IPS DF 6.9 (cell line): ENCODE measurements at places on chromosomes 5 and 9.

- H3K4me3 ChIP-seq = no peak overlapping the region
- H3K27me3 ChIP-seq = no peaks in the 10 kb centered on the region
- DNase-seq = peak; percentile 48
- no peaks in the 10 kb centered on the region for H3K36me3 ChIP-seq
- H3K4me1 ChIP-seq = peaks cover 2% of the 10 kb centered on the region; the same call in 1 of the 2 replicates
Observed at GRCh38 chr5:76256116-76256889, 146.8 kb upstream of the IQGAP2 start.

GRCh38 chr9:72292256-72292682, 72.7 kb downstream of the ZFAND5 start:
- no peak for DNase-seq
- H3K27me3 ChIP-seq = no peaks in the 10 kb centered on the region
- H3K27ac ChIP-seq = no peak overlapping the region
- H3K4me3 ChIP-seq = no peak overlapping the region
- no peaks in the 10 kb centered on the region for H3K36me3 ChIP-seq

DNA sequence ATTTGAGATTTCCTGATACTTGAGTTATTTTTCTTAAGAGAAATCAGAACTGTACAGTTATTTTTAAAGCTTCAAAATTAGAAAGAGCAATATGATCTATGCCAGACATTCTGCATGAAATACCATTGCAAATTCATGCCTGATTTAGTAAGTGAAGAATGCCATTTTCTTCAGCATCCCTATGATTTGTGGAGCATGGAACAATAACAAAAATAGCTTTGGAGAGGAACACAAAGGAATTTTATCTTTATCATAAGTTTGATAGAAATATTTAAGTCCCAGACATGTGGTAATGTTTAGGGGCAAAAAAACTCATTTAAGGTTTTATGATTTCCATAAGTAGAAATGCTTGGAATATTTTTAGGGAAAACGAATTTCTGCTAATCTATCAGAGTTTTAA, 1863.4 kb downstream of the EFNA5 start:
- no peak overlapping the region for H3K4me3 ChIP-seq
- DNase-seq = no peak
- H3K27ac ChIP-seq = no peak overlapping the region
- no peaks in the 10 kb centered on the region for H3K27me3 ChIP-seq
- no peaks in the 10 kb centered on the region for H3K4me1 ChIP-seq

GRCh38 chr5:142235870-142236672, 88.8 kb downstream of the SPRY4 start:
- no peaks in the 10 kb centered on the region; the same call in 1 of the 2 replicates for H3K27me3 ChIP-seq
- H3K4me1 ChIP-seq = peaks cover 6% of the 10 kb centered on the region

DNA sequence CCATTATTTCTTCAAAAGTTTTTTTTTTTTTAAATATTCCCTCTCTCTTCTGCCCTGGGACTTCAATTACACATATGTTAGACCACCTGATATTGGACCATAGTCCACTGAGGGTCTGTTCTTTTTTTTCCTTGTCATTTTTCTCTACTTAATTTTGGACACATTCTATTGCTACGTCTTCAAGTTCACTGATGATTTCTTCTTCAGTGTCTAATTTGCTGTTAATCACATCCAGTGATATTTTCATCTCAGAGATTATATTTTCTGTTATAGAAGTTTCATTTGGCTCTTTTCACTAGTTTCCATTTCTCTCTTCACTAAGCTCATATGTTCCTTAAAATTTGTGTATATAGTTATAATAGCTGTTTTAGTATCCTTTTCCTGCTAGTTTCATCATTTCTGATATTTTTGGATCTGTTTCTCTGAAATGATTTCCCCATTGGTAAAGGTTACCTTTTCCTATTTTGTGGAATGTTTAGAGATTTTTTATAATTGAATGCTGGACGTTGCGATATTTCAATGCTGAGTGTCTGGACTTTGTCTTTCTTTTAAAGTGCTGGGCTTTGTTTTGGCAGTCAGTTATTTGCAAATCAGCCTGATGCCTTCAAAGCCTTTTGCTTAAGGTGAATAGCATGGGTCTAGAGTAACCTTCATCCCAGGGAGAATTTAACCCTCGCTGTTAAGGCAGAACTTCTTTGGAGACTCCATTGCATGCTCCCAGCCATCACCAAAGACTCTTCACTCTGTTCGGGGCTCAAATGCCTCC, 111.8 kb downstream of the TTLL11 start:
- H3K27me3 ChIP-seq = no peaks in the 10 kb centered on the region
- no peak overlapping the region for H3K27ac ChIP-seq
- no peak for DNase-seq
- no peaks in the 10 kb centered on the region for H3K36me3 ChIP-seq
- no peak overlapping the region for H3K4me3 ChIP-seq
- no peaks in the 10 kb centered on the region for H3K4me1 ChIP-seq

DNA sequence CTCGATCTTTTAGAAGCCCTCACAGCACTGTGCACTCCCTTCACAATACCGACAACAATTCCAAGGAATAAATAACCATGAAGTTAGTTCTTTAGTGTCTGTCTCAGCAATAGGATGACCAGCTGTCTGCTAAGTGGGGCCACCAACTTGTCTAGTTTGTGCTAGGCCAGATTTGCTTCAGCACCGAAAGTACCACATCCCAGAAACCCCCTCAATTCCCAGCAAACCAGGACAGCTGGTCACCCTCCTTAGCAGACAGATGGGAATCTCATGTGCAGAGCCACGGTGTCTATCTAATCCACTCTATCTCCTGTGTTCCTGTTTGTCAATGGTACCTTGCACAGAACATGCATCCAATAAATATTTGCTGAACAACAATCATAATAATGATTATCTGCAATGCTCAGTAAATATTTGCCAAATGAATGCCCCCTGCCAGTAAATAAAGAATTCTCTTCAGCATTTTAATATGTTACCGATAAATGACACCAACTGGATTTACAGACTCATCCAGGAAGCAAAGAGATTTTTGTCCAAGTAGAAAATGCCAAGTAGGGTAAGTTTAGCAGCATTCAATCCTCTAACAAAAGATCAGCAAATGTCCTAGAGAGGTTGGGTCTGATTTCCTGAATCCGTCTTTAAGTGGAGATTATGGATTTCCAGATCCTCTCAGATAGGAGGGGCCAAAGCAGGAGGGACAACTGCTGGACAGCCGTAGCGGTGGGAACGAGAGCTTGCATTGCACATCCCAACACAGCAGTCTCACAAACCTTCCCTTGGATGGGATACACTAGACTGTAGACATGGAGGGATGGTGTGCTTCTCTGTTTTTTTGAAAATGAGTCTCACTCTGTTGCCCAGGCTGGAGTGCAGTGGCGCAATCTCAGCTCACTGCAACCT, 51.9 kb upstream of the ANKRD33B start:
- no peak overlapping the region for H3K27ac ChIP-seq
- no peaks in the 10 kb centered on the region for H3K36me3 ChIP-seq
- H3K4me1 ChIP-seq = peaks cover 5% of the 10 kb centered on the region; the same call in 1 of the 2 replicates
- no peaks in the 10 kb centered on the region for H3K27me3 ChIP-seq
- DNase-seq = no peak

DNA sequence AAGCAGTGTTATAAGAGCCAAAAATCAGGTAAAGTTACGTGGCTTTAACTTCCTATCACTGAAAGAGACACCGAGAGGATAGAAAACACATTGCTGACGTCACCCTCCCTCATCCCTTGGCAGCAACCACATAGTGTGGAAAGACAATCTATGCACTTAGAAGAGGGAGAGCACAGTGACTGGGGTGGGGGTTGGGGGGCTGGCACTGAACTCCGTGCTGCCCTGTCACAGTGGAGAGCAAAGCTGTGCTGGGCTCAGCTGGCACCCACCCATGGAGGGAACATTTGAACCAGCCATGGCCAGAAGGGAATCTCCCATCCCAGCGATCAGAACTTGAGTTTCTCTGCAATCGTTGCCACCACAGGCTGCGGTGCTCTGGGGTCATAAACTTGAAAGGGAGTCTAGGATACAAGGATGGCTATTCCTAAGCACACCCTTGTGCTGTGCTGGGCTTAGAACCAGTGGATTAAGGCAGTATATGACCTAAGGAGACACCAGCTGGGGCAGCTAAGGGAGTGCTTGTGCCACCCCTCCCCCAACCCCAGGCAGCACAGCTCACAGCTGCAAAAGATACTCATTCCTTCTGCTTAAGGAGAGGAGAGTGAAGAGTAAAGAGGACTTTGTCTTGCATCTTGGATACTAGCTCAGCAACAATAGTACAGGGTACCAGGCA, 73.4 kb downstream of the KIAA0825 start:
- H3K36me3 ChIP-seq = no peaks in the 10 kb centered on the region
- H3K27me3 ChIP-seq = no peaks in the 10 kb centered on the region
- no peak overlapping the region for H3K27ac ChIP-seq
- no peak overlapping the region for H3K4me3 ChIP-seq
- H3K4me1 ChIP-seq = no peaks in the 10 kb centered on the region

DNA sequence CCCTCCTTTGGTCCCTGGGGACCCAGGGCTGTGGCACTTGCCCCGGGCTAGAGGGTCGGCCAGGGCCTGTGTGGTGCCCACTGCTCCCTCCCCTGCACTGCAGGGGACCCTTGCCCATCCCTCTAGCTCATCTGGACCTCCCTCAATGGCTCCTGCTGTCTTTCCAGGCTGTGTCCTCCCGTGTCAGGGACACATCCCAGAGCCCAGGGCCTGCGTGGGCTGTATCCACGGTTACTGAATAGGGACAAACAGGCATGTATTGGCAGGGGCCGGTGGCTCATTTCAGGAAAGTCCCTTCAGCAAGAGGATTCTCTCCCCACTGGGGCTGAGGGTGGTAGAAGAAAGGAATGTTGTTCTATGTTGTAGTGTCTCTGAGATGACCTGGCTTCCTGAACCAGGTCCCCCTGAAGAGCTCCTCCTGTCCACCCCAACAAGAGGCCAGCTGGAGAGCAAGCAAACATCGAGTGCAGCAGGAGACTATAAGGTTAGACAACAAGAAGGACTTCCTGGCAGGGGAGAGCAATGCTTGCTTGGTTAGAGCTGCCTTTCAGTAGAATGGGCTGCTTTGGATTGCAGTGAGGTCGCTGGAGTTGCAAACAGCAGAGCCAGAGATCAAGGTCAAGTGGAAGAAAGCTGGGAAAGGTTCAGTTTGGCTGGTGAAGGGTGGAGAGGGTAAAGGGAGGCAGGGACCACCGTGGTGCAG, 1.0 kb upstream of the CRB2 start:
- H3K27ac ChIP-seq = no peak overlapping the region
- DNase-seq = no peak
- H3K4me1 ChIP-seq = peaks cover 18% of the 10 kb centered on the region
- no peaks in the 10 kb centered on the region for H3K36me3 ChIP-seq
- H3K27me3 ChIP-seq = no peaks in the 10 kb centered on the region
- no peak overlapping the region; the same call in 1 of the 2 replicates for H3K4me3 ChIP-seq

GRCh38 chr5:59833448-59833847, 60.1 kb downstream of the PDE4D start:
- no peak for DNase-seq
- H3K36me3 ChIP-seq = no peaks in the 10 kb centered on the region
- no peak overlapping the region for H3K4me3 ChIP-seq
- H3K27ac ChIP-seq = no peak overlapping the region
